ENCODE measurements at places on chromosomes 6 and 20.
A peak's percentile ranks its signal among the peaks of the same experiment; 100 is the strongest.

DNA sequence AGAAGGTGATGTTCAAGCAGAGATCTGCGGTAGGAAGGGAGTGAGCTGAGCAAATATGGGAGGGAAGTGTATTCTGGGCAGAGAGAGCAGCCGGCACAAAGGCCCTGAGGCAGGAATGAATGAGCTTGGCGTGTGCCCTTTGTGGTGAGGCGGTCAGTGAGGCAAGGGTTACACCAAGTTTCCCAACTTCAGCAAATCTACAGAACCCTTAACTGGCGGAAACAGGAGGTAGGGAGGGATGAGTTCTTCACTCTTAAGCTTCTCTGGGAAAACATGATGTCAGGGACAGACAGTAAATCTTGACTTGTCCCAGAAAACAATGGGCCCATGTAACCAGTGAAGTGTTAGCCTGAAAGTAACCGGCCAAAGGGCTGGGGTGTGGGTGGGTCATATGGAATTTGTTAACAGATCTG is 97.1 kb upstream of the PTPN1 start:
- no peak for DNase-seq

DNA sequence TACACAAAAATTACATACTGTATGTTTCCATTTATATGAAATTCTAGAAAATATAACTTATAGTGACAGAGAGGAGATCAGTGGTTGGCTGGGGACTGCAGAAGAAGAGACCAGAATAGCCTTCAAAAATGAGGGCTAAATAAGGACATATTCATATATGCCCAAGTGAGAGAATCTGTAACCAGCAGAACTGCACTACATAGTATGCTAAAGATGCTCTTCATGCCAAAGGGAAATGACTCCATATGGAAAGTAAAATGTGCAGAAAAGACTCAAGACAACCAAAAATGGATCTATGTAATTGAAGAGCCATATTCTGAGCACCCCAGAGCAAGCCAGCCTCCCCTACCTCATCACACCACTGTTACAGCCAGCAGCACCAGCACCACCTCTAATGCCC is 29.0 kb downstream of the ELOVL2 start:
- DNase-seq = no peak

DNA sequence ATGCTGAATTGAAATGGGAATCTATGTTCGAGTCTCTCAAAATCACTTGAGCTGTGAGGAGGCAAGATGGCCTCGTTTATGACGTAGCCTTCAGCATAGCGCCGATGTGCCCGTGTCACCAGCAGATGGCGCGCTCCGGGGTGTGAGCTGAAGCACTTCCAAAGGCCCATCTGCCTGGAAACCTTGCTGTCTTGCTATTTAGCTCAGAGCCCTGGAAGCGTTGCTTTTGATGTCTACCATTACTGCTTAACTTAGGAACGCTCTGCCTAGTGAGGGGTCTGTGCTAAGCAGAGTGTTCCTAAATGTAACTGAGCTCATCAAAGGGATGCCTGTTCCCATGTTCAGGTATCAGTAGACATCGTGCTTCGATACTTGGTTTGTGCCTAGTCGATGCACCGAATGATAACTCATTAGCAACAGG is 67.7 kb downstream of the SYCP2L start:
- peak; percentile 88 for DNase-seq

DNA sequence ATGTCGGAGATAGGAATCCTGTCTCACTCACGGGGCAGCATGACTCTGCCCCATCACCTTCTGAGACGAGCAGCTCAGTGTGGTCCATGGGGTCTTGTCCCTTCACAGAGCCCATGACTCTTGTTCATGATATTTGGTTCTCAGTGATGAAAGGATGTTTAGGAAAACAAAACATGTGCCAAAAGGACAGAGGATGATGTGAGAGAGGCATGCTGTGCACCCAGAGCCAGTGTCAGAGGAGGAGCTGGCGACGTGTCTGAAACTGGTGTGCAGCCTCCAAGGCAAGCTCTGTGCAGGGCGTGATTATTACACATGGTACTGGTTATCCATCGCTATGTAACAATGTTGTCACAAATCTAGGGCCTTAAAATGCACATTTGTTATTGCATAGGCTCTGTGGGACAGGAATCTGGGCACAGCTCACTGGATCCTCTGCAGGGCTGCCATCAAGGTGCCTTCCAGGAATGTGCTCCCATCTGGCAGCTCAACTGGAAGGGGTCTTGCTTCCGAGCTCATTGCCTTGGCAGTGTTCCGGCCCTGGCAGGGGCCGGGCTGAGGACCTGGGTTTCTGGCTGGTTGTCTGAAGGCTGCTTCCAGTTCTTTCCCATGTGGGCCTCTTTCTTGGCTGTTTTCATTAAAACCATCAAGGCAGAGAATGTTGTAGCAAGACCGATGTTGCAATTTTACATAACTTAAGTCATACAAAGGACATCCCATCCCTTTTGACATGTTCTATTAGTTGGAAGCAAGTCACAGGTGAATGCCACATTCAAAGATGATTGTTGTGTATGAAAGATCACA is 175.4 kb downstream of the ERMARD start:
- DNase-seq = no peak

- no peak for DNase-seq
Measured at GRCh38 chr6:51702851-51703250, 384.6 kb downstream of the PKHD1 start.

DNA sequence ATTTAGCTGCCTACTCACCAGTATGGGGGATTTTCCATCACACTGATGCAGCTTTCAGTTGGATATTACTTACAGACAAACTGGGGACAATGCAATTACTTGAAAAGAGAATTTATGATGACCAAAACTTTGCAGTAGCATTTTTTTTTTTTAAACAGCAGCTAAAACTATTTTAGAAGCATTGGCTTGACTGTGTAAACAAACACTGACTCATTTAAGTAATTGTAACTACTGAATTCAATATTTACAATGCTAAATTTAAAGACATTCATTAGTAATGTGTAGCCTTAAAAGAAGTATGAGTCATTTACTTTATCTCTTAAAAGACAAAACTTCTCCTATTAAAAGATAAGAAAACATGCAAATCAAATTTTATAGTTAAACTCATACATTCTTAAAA is 295.9 kb upstream of the FERMT1 start:
- no peak for DNase-seq

- DNase-seq = no peak
Measured at GRCh38 chr6:89045011-89045387, 35.6 kb upstream of the PNRC1 start.

- no peak for DNase-seq
Measured at GRCh38 chr6:146911635-146912215, 292.5 kb upstream of the STXBP5 start.

- DNase-seq = no peak
Measured at GRCh38 chr20:61357119-61357518, 105.1 kb downstream of the CDH4 start.
